ENCODE measurements at places on chromosomes 2 and 18. TPM values are rescaled to one million over a fixed set of nuclear protein-coding genes. Genes with fewer than 3 reads are reported as not detected.
A peak's percentile ranks its signal among the peaks of the same experiment; 100 is the strongest.

UPP2 gene
- not detected for total RNA-seq

GRCh38 chr2:154392256-154392655 lies 306.2 kb upstream of the KCNJ3 start:
- no peak for DNase-seq

GRCh38 chr2:44205169-44205568 lies 36.5 kb downstream of the PPM1B start:
- DNase-seq: no peak

- DNase-seq: no peak
Observed at GRCh38 chr18:44589693-44590355, 90.9 kb upstream of the SETBP1 start.

- no peak for DNase-seq
Observed at GRCh38 chr18:78758496-78758895, 221.1 kb upstream of the SALL3 start.

GALR1 gene
- not detected for total RNA-seq

TEKT4 gene
- total RNA-seq: not detected

DNA sequence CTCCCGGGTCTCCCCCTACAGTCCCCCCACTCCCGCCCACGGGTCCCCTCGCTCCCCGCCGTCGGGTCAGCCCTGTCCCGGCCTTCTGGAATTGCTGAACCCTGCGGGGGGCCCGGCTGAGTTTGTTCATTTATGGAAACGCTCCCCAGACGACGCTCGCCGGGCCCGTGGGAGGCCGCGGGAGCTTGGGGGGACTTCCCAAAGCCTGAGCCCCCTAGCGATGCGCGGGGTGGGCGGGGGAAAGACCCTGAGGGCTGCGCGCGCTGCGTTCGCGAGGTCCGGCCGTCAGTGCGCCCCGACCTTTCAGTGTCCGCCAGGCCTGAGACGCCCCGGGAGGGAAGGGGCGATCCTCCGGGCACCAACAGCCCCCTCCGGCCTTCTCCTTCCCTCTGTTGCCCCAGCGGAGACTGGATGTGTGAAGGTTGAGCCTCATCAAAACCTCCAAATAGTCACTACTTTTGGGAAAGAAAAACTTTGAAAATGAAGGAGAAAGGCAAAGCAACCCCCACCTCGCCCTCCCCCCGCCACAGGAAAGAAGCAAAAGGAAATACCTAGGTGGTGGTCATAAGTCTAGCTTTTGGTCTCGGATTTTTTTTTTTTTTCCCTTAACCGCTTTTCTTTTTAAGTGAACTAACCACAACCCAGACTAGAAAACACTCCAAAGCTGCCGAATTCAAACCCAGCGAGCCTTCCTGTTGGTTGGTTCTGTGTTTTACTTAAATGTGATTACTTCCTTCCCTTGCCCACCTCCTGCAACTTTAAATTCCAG lies 509 bp upstream of the CYS1 start:
- no peak for DNase-seq

PLGLB2 gene
- total RNA-seq: not detected

GRCh38 chr2:54497763-54498680 lies 41.9 kb downstream of the SPTBN1 start:
- DNase-seq: peak; percentile 30

DNA sequence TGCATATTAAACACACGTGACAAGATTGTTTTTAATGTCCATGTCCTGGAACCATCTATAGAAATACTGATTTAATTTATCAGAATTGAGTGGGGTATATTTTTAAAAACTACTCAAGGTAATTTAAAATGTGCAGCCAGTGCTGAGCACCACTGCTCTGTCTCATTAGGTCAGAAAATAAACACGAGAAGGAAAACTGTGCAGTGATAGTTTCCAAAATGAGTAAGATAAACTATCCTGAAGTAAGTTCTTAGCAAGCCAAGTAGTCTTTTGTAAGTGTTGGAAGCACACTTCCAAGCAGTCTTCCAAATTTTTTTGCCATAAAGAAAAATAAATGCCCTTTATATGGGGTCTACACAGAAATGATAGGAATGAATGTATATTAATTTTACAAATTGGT lies 93.8 kb upstream of the DNAJC10 start:
- DNase-seq: no peak

DNA sequence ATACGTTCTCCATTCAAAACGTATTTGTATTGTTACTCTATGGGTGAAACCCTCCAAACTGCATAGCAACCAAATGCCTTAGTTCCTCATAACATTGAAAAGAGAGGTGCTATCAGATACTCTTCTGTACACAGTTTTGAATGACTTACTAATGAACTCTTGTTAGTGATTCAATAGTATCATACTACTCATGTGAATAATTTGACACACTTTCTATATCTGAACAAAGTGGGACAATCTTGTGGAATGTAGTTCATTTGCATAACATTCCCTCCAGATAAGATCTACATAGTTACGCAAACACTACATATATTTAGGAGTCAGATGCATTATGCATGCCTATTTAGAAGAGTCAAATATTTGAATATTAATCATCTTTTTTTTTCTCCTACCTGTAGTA lies 232.0 kb upstream of the NRXN1 start:
- no peak for DNase-seq

GRCh38 chr18:43278355-43278754 lies 1.1 kb upstream of the SYT4 start:
- no peak for DNase-seq

GRCh38 chr2:26172189-26172870 lies 558 bp upstream of the GAREM2 start:
- DNase-seq: no peak

PRKAG3 gene
- not detected for total RNA-seq

DNA sequence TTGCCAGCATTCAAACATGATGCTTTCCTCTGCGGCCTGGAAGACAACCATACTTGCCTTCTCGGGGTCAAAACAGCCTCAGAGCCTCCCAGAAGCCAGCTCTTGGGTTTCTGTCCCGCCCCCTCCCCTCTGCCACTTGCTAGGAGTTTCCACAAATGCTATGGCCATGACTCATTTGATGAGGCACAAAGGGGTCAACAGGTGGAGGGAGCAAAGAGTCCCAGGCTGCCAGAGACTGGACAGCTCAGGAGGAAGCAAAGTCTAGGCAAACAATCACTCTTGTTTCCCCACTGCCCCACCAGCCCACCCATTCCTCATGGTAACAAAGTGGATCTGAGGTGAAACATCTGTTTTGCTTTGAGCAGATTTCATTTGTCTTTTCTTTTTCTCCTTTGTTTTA lies 551.1 kb downstream of the TNS1 start:
- DNase-seq: peak; percentile 60

DNA sequence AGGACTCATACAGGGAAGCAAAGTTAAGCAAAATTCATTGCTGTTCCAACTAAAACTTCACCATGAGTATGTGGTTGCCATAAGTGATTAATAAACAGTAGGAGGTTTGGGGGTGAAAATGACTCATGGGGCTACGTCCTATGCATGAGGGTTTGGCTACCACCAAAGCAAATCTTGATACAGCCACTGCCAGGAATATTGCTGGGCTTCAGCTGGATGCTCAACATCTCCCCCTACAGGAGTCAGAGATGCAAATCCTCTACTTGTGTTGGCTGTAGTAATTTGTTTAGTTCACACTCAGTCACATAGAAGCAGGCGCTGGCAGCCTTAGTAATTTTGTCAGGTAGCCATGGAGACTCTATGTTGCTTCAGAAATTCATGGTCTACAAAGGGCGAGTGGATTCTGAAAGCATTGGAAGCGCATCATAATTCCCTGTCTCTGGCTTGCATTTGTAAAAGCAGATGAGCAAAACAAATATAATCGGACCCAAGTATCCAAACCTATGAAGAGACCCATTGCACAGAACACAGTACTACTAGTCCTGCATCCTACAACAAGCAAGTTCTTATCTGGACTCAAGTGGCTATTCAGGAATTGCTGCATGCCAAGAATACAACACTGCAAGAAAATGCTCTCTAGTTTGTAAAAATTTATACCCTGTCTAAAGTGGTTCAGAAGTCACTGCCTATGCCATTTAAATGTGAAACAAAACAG lies 76.0 kb downstream of the CD28 start:
- peak; percentile 86 for DNase-seq

- DNase-seq: no peak
Observed at GRCh38 chr2:168713325-168713724, 89.1 kb upstream of the NOSTRIN start.

IL36A gene
- not detected for total RNA-seq

SLC8A1 gene
- total RNA-seq: 0.10 TPM

- no peak for DNase-seq
Observed at GRCh38 chr2:118565786-118566540, 281.5 kb downstream of the EN1 start.

- no peak for DNase-seq
Observed at GRCh38 chr2:82852787-82853186, 1606.3 kb downstream of the SUCLG1 start.

- no peak for DNase-seq
Observed at GRCh38 chr2:85858841-85859240, 29.9 kb downstream of the ST3GAL5 start.

GRCh38 chr2:229713371-229714079 lies 830 bp downstream of the DNER start:
- DNase-seq: no peak

IL18R1 gene
- total RNA-seq: 0.05 TPM

Measured in HT-29 (cell line).